ENCODE measurements at places on chromosomes 2 and 18.
A peak's percentile ranks its signal among the peaks of the same experiment; 100 is the strongest.

GRCh38 chr18:49177812-49178211 lies 227.0 kb upstream of the SMAD7 start:
- peak; percentile 58 for DNase-seq

GRCh38 chr2:100938031-100939026 lies 63.8 kb upstream of the RPL31 start:
- DNase-seq = no peak

DNA sequence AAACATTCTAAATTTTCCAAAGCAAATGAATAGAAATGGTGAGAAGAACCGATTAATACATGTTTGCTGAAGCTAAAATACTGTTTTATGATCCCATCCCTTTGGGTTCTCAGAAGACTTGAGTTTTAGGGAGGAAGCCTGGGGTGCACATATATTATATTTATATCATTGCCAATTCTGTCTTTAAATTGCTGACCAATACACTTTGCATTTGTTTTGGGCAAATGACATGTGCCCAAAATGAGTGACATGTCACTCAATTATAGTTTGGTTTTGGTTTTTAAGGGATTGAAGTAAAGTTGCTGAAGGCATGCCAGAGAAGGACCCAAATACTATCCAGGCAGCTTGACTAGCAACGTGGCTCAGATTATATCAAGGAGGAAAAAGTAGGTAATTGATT lies 50.3 kb upstream of the SP3 start:
- DNase-seq = no peak

DNA sequence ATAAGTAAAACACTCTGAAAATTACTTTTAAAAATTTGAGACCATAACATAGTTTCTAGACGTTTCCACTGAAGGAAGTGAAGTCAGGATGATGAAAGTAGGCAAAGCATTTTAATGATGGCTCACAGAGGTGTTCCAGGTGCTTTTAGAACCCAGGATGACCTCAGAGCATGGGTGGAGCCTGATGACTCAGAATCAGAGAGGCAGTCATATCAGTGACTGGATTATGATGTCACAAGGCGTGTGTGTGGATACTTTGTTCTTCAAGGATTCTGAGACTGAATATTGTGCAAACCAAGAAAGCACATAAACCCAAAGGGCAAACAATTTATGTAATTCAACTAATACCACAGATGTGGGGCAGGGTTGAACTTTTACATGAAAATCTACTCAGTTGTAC lies 208.0 kb upstream of the FBXO11 start:
- DNase-seq = no peak

DNA sequence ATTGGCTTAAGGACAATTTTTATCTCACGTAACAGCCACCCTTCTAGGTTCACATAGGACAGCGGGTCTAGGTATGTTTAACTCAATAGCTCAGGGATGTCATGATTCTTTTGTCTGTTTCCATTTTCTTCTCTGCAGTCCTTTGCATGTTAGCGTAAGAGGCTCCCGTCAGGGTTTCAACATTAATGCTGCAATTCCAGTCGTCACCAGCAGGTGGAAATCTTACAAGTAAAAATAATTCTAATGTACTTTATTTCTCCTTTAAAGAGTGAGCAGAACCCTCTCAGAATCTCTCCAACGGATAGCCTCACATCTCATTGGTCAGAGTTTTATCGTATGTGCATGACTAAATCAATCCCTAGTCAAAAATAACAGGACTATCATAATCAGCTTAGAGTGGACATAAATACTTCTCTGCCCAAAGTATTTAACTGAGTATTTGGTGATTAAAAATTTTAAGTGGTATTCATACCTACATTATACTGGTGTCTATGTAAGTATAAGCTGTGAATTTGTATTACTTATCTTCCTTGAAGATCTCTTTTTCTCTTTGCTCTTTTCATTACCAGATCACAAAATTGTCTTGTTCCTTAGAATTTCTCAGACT lies 487.2 kb upstream of the GCFC2 start:
- DNase-seq = peak; percentile 27

- no peak for DNase-seq
These were observed 570.7 kb downstream of the EPHA4 start for GRCh38 chr2:221001381-221001801.

DNA sequence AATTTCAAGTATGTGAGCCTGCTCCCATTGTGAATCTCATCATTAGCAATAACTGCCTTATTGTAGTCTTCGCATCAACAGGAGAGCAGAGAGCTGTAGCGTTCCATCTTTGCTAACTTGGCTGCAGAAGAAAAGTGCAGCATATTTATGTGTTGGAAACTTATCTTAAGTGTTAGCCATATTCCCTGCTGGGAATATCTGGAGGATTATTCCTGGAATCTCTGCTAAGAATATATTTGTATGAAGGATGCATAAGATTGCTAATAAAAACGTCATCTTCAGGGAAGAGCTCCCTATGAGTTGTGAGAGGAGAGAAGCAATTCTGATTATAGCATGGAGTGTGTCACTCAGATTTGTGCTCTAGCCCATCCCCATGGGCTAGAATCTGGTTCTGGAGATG lies 115.1 kb upstream of the REG3G start:
- no peak for DNase-seq

DNA sequence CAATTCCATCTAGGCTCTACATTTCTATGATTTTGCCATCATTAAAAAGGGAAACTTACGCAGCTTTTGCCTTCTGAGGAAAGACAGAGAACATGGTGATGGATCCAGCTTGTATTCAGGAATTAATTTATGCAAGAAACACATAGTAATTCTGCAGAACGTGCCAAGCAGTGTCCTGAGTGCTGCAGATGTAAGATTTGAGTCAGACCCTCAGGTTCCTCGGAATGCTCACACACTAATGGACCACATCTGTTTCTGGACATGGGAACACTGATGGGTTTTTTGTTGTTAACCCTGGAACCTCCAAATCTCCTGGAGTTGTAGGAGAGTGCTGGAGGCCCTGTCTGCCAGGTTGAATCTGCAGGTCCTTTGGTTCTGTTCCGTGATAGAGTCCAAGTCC lies 132.9 kb downstream of the SETBP1 start:
- DNase-seq = no peak

DNA sequence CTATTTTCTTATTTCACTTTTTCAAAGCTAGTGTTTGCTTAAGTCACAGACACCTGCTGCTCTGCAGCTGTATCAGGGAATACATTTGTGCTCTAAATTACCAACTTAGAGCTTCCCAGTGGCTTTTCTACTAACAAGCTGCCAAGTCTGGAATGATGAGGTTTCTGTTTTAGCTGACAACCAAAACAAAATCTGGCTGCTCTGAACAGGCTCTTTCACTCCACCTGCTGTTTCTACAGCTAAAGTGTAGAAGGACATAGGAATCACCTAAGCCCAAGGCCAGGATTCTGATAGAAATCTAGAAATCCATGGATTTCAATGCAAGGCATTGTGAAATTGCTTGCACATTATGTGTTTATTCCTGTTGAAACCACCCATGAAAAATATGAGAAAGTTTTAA lies 201.2 kb downstream of the SUCLG1 start:
- no peak for DNase-seq

Measured in fibroblast of skin of left quadriceps (primary cell).